Activated CD4-positive, alpha-beta memory T cell treated with anti-CD3 and anti-CD28 coated beads for 36 hours (primary cell): ENCODE measurements at places on chromosomes 3 and 15. TPM values are rescaled to one million over a fixed set of nuclear protein-coding genes. Genes with fewer than 3 reads are reported as not detected.

DNA sequence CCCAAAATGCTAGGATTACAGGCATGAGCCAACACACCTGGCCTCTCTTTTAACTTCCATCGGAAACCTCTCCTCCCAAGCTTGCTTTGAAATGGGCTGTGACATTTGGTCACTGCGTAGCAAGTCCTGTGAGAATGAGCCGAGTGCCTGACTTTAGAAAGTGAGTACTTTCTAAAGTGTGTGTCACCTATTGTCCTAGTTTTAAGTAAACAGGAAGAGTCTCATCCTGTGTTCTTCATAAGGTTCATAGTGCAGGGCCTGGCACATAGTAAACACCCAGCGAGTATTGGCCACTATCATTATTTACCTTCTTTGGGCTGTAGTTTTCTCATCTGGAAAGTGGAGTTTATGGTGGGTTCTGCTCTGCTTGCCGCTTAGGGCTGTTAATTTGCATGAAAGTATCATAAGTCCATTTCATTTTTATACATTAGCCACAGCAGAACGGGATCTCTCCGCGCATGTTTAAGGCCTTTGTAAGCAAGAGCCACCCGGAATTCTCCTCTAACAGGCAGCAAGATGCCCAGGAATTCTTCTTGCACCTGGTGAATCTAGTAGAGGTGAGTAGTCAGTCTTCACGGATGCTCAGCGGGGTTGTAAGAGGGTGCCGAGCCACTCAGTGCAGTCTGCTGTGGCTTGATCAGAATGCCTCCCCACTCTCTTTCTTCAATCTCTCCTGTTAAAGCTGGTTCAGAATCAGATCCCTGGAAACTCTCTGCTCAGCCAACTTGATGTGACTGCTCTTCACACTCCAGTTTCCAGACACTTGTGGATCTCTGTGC, 87.2 kb downstream of the USP13 start:
- no peak overlapping the region for H3K27ac ChIP-seq
- no peaks in the 10 kb centered on the region for H3K4me1 ChIP-seq
- DNase-seq, result no peak
- H3K27me3 ChIP-seq, result no peaks in the 10 kb centered on the region
- H3K4me3 ChIP-seq, result no peak overlapping the region

DNA sequence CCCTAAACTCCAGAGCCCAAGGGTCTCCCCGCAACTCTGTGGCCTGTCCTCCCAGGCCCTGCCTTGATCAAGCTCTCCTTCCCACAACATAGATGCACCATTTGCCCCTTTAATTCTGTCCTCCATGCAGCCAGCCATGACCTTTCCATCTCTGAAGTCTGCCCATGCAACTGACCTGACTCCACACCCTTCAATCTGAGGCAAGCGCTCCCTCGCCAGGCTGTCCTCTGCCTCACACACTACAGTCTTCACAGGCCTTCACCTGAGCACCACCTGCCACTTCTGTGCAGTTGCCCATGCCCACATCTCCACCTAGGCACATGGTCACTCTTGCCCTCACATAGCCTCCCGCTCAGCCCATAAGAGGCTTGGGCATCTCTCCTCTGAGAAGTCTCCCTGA, 244.0 kb downstream of the OCA2 start:
- no peak for DNase-seq
- H3K27ac ChIP-seq, result no peak overlapping the region
- no peaks in the 10 kb centered on the region for H3K36me3 ChIP-seq
- H3K4me1 ChIP-seq, result no peaks in the 10 kb centered on the region
- H3K4me3 ChIP-seq, result no peak overlapping the region

DNA sequence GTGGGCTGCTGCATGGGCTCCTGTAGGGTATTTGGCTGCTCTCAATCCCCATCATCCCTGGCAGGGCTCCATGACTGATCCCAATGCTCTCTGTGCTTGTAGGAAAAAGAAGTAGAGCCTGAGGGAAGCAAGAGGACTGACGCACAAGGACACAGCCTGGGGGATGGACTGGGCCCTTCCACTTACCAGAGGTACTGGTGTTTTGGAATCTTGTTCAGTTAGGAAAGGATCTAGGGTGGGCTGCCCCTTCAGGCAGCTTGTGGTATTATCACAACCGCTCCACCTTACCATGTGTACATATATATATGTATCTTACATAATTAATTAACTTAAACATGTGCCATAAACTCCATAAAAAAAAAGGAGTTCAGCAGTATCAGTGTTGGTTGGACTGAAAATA, 1.3 kb downstream of the SLC28A2 start:
- H3K4me1 ChIP-seq, result no peaks in the 10 kb centered on the region
- H3K27me3 ChIP-seq, result no peaks in the 10 kb centered on the region
- no peak overlapping the region for H3K4me3 ChIP-seq
- DNase-seq, result no peak

DNA sequence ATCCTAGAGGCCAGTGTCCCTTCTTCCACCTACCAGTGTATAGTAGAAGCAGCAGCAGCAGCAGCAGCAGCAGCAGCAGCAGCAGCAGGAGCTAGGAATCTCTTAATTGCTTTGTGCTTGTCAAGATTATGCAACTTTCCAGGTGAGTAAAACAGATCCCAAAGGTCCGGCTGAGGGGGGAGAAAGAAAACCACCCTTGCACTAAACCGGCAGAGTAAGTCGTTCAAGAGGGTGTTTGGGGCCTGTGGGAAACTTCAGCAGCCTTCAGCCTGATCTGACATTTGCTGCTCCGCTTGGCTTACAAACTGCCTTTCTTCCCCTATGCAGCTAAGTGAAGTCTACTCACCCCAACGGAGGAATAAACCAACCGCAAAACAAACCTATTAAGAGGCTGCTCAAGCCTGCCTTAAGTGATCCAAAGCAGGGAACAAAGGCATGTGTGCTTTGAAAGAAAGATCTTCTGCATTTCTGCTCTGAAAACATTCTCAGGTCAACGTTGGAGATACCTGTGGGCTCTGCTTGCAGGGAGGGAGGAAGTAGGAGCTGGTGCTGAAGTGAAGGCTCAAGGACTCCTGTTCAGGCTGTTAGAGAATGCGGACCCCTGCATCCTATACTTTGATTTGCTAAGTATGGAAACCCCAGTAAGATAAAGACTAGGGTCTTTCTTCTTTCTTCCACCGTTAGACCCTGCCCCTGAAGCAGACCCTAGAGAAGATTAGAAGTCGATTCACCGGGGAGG, 35.7 kb upstream of the DLG1 start:
- no peak overlapping the region for H3K4me3 ChIP-seq
- DNase-seq, result no peak
- no peaks in the 10 kb centered on the region for H3K36me3 ChIP-seq

DNA sequence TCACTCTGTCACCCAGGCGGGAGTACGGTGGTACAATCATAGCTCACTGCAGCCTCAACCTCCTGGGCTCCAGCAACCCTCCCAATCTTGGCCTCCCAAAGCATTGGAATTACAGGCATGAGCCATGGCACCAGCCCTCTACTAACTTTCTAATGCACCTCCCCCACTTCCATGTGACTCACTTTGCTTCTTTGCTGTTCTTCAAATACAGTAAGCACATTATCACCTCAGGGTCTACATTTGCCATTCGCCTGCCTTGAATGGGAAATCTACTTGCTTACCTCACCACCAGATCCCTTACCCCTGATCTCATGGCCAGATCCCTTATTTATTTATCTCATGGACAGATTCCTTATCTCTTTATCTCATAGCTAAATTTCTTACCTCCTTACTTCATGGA, 235.3 kb downstream of the KCNMB2 start:
- no peaks in the 10 kb centered on the region for H3K27me3 ChIP-seq
- no peak overlapping the region for H3K4me3 ChIP-seq
- no peaks in the 10 kb centered on the region for H3K36me3 ChIP-seq
- peaks cover 4% of the 10 kb centered on the region for H3K4me1 ChIP-seq
- H3K27ac ChIP-seq, result no peak overlapping the region

The HDGFL3 gene
- 7.1 TPM for total RNA-seq

The NR2E3 gene
- total RNA-seq, result not detected

DNA sequence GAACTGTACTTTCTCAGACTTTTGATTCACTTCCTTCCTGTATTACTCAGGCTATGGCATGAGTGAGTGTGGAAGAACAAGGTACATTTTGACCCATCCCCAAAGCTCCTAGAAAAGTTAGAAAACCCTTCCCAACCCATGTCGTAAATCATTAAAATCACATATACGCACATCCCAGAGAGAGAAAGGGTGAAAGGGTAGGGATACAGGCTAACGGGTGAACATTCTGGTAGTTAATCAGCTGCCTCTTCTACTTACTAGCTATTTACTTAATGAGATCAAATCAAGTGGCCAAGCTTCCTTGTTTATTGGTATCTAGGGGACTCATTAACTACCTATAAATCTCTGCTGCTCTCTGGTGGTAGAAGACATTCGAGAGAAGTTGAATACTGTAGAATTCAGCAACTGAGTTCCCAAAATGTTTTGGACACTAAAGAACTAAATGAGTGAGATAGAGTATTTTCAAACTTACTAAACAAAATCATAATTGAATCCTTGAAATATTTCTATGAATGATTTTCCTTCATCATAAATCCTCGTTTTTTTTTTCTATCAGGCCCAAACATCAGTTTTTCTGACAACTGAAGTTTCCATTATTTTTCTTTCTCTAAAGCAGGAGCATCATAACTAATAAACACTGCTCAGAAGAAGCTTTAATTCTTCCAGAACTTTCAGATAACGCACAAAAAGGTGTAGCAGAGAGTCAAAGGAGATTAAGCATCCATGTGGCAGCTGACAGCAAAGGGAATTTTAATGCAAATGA, 124.2 kb downstream of the IMPG2 start:
- no peak for DNase-seq
- H3K27me3 ChIP-seq, result peaks cover 5% of the 10 kb centered on the region

GRCh38 chr3:3798631-3799113, 559 bp upstream of the LRRN1 start:
- H3K27me3 ChIP-seq, result peaks cover 42% of the 10 kb centered on the region
- peaks cover 9% of the 10 kb centered on the region for H3K4me1 ChIP-seq
- no peak overlapping the region for H3K27ac ChIP-seq

DNA sequence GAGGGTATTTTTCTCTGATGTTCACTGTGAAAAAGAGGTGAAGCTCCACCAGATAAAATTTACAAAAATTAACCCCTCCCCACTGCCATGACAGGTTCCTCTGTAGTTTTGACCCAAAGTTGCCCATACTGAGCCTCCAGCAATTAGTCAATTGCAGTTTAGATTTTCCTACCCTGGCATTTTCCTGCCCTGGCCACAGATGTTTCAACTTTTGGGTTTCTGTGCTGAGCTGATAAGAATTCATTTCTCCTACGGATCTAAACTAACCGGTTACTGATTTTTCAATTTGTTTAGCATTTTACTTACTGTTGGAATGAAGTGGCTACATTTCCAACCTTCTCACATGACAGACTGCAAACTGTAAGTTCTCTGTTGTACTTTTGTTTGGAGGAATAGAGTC, 1346.1 kb upstream of the EPHA6 start:
- H3K4me3 ChIP-seq, result no peak overlapping the region
- no peak for DNase-seq
- no peaks in the 10 kb centered on the region for H3K27me3 ChIP-seq
- no peaks in the 10 kb centered on the region for H3K4me1 ChIP-seq
- H3K36me3 ChIP-seq, result no peaks in the 10 kb centered on the region
- no peak overlapping the region for H3K27ac ChIP-seq

DNA sequence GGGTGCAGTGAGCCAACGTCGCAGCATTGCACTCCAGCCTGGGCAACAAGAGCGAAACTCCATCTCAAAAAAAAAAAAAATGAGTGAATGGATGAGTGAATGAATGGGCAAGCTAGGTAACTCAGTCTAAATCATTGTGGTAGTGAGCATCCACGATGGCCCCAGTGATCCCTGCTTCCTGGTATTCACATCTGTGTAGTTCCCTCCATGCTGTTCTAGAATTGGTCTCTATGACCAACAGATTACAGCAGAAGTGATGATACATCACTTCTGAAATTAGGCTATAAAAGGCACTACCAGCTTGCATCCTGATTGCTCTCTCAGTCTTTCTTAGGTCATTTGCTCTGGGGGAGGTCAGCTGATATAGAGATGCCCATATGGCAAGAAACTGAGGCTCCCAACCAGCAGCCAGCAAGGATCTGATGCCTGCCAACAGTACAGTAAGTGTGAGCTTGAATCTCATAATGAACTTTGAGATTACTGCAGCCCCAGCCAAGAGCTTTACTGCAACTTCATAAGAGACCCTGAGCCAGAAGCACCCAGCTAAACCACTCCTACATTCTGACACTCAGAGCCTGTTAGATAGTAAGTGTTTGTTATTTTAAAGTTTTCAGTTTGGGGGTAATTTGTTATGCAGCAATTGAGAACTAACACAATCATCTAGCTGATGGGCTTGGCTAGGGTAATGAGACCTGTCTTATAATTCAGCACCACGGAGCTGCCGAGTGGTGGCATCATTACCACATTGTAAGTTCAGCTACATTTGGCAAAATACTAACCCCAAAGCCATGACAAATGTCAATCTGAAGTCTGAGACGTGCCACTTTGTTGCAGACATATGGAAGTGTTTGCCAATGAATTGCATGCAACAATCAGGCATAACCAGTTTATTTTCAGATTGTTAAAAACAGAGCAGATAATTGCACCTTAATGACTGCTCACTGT, 53.0 kb downstream of the KLHL6 start:
- H3K27ac ChIP-seq, result peak overlapping the region; percentile 1
- no peak overlapping the region for H3K4me3 ChIP-seq
- H3K27me3 ChIP-seq, result no peaks in the 10 kb centered on the region
- peaks cover 9% of the 10 kb centered on the region for H3K4me1 ChIP-seq

DNA sequence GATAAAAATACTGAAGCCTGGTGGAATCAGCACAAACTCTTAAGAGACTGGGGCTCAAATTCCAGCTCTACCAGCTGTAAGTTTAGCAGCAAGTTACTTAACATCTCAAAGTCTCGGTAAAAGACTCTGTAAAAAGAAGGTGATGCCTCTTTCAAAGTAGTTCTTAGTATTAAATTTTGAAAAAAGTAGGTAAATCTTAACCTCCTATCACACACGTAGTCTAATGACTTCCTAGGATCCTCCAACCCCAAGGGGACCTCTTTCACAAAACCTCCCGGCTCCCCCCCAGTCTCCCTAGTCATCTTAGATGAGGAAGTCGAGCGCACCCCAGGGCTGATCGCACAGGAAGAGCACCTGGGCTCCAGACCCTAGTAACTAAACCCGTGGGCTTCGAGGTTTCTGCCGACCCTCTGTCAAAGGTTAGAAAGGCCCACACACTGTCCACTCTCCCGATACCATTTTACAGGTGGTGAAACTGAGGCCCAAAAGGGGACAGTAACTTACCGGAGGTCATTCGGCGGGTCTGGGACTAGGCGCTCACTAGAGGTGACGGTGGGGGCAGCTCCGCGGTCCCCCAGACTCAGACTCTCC, 427 bp downstream of the MBD4 start:
- H3K27me3 ChIP-seq, result no peaks in the 10 kb centered on the region
- H3K4me1 ChIP-seq, result peaks cover 75% of the 10 kb centered on the region
- peaks cover 29% of the 10 kb centered on the region for H3K36me3 ChIP-seq
- peak overlapping the region; percentile 89 for H3K27ac ChIP-seq

GRCh38 chr15:95252404-95252803, 1021.0 kb downstream of the MCTP2 start:
- no peaks in the 10 kb centered on the region for H3K4me1 ChIP-seq
- no peak overlapping the region for H3K4me3 ChIP-seq
- H3K27me3 ChIP-seq, result peaks cover 3% of the 10 kb centered on the region
- no peaks in the 10 kb centered on the region for H3K36me3 ChIP-seq
- DNase-seq, result no peak

The RTP1 gene
- total RNA-seq, result not detected
